Neural progenitor cell (in vitro differentiated cells): ENCODE measurements at places on chromosomes 11 and 22.

DNA sequence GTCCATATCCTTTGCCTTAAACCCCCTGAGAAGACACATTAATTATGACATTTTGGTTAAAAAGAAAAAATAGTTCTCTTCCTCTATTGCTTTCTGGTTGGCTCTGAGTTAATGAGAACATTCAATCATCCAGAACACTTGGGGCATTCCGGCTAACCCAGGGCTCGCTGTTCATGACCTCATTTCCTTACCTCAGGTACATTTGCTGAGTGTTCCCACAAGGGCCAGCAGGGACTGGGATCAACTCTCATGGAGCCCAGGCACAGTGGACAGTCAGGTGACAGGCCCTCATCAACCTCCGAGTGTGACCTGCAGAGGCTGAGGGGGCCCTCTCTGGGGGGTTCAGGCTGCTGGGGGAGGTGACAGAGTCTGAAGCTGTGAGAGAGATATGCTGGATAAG, 98.9 kb downstream of the MYO18B start:
- DNase-seq = no peak

- DNase-seq = no peak
Measured at GRCh38 chr11:8250981-8251615, 12.6 kb downstream of the LMO1 start.

DNA sequence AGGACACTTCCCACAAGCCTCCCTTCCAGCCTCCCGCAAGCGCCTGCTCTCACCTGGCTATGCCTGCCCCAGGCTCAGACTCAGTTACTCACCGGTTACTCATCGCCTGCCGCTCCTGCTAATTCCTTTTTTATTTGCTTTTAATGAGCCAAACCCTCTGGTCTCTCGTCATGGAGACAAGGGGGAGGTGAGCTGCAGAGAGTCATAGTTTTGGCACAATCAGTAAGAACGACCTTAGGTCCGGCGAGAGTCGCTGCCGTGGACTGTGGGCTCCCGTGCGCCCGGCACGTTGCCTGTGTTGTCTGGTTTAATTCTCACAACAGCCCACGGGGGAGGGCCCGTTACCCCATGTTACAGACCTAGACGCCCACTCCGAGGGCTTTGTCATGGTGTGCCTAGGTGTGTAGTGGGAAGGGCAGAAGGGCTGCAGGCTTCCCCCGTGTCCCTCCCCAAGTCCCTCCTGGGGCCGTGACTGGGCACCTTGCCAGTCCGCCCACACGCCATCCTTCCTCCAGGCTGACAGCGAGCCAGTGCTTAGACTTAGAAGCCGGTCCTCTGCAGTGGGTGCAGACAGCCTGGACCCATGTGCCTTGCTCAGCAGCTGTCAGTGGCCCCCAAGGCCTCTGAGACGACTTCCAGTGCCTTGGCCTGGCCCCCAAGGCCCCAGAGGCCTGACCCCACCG, 42.2 kb downstream of the WNT7B start:
- DNase-seq = no peak

- DNase-seq = no peak
Measured at GRCh38 chr22:46587492-46588278, 32.5 kb upstream of the GRAMD4 start.

DNA sequence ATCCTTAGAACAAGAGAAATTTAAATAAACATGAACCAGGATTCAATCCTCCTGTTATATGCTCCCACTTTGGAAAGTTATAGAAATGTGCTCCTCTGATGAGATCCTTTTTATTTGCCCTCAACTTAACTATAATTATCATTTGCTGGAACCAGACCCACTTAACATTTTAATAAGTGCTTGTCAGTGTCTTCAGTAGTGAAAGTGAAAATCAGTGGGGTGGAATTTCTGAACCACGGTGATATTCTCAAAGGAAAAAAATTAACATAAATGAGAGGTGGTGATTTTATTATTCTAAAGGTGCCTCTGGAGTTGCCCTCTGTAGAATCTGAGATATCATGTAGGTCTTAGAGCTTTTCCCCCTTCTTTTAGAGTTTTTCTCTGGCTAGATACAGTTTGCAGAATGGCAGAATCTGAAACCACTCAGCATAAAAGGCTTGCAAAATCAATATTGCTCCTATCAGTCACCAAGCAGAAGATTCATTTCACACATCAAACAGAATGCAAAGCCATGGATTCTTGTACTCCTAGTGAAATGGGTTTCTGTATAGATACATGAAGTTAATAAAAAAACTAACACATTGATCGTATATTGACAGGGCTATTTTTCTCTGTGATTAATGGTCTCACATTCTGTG, 213.2 kb downstream of the LUZP2 start:
- no peak for DNase-seq

DNA sequence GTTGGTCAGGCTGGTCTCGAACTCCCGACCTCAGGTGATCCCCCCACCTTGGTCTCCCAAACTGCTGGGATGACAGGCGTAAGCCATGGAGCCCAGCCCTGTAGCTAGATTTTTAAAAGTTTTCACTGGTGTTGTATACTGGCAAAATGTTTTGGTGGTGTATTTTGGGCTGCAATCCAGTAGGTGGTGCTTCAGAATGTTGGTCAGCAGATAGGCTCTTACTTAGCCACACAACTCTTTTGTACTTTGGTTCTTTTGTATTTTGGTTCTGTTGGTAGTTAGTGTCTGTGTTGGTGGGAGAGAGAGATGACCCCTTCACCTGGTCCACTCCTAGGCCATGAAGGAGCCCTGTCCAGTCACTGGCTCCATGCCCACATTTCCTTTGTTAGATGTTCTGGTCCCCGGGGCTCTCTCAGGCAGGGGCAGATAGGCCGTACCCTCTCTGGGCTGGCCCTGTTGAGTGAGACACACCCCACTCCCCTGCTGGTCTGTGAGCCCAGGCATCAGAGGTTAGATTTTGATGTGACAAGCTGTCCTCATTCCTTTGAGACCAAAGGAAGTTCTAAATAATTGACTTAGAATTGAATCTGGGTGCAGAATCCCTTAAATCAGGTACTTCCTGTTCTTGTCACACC, 123.8 kb downstream of the DDX10 start:
- peak; percentile 35 for DNase-seq

- DNase-seq = no peak
Measured at GRCh38 chr11:33294797-33295196, 37.6 kb downstream of the HIPK3 start.

DNA sequence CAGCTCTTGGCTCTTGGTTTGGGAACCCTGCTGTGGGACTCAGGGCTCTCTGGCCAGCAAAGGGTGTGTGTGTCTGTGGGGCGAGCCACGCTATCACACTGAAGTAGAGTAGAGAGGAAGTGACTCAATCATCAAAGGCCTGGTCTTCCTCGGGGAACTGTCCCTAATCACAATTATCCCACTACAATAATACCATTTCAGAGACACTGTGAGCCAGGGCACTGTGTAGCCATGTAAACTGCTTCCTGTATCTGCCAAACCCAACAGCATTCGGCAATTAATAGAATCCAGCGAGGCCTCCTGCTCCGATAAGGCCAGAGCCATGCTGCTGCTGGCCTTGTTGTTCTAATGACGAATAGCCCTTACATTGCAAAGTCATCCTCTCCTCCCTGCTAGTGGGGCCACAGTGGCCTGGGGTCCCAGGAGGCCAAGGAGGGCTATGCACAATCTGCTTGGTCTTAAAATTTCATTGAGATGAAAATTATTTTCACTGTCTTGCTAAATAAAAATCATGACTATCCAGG, 49.8 kb upstream of the LMO2 start:
- no peak for DNase-seq

GRCh38 chr11:105156231-105156630, 16.7 kb upstream of the CARD18 start:
- DNase-seq = peak; percentile 9

- DNase-seq = no peak
Measured at GRCh38 chr22:22909605-22910271, 22.1 kb downstream of the IGLL5 start.

DNA sequence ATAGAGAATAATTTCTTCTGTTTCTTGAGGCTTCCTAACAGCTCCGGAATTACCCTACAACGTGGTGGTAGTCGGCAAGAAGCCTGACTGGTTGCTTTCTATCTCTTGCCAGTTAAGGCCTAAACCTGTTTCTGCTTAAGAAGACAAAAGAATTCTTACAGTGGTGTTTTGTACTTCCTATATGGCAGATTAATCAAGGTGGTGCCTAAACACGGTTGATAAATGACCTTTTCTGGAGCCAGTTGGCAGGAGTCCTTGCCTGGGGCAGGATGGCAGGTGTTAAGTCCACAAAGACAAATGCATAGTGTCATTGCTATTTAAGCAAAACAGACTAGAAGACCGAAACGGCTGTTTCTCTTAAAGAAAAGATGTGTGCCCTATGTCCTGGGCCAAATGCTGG, 9.9 kb downstream of the GVQW3 start:
- no peak for DNase-seq

DNA sequence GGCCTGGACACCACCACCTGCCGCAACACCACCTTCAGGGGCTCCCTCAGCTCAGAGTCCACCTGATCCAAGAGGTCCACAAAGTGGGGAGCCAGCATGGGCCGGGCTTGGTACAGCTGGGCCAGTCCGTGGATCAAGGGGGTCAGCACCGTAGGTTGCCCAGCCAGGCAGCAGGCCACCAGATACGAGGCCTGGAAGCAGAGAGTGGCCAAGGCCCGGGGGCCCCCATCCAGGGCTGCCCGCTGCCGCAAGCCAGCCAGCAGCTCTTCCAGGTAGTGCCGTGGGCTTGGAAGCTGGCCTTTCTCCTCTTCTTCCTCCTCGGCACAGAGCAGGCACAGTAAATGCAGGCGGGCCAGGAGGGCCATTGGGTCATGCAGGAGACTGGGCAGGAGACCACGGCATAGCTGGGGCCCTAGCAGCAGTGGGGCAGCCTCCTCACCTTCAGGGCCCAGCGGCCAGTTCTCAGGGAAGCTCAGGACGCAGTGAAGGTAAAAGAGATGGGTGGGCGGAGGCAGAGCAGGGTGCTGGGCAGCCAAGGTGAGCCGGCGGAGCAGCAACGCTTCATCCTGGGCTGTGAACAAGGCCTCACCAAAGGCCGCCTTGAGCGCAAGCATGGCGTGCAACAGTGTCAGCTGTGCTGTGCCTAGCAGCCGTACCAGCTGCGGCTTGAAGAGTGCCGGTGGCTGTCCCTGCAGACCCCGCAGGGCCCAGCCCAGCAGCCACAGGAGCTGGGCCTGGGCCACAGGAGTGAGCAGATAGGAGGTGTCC, 1.7 kb downstream of the AP5B1 start:
- no peak for DNase-seq

GRCh38 chr11:12827929-12828812, 153.9 kb downstream of the TEAD1 start:
- peak; percentile 70 for DNase-seq

DNA sequence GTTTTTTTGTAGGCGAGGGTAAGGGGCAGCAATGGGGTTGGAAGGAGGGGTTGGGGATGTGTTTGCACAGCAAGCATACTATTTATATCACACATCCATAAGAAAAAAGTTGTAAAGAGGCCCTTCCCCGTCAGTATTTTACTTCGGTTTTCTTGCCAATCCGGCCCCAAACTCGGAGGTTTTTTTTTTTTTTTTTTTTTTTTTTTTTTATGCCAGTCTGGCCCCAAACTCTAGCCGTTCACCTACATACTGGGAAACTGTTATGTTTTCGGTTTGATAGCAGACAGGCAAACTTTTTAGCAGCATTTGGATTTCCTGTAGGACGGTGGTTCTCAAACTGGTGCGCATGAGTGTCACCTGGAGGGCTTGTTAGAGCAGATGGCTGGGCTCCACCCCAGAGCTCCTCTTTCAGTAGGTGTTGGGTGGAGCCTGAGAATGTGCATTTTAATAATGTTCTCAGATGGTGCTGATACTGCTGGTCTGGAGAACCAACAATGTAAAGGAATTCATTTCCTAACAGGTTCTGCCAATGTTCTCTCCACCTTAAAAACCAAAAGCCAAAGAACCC, 76.5 kb upstream of the ZBED5 start:
- DNase-seq = no peak

GRCh38 chr22:48070760-48071159, 1308.3 kb downstream of the TBC1D22A start:
- DNase-seq = peak; percentile 33

GRCh38 chr22:44329179-44329796, 16.5 kb upstream of the SHISAL1 start:
- DNase-seq = no peak
